ENCODE measurements at places on chromosomes 7 and 10.

GRCh38 chr10:92291921-92292845 is 1.2 kb downstream of the MARCHF5 start:
- DNase-seq, result peak; percentile 37

DNA sequence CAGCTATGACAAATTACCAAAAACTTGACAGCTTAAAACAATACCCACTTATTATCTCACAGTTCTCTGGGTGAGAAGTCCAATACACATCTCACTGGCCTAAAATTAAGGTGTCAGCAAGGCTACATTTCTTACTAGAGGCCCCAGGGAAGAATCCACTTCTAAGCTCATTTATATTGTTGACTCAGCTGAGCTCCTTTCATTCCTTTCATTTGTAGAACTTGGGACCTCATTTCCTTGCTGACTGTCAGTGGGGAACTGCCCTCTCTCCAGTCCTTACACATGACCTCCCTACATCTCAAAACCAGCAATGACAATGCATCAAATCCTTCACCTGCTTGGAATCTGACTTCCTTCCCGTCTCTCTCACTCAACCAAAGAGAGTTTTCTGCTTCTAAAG is 240.3 kb downstream of the IPMK start:
- no peak for DNase-seq

DNA sequence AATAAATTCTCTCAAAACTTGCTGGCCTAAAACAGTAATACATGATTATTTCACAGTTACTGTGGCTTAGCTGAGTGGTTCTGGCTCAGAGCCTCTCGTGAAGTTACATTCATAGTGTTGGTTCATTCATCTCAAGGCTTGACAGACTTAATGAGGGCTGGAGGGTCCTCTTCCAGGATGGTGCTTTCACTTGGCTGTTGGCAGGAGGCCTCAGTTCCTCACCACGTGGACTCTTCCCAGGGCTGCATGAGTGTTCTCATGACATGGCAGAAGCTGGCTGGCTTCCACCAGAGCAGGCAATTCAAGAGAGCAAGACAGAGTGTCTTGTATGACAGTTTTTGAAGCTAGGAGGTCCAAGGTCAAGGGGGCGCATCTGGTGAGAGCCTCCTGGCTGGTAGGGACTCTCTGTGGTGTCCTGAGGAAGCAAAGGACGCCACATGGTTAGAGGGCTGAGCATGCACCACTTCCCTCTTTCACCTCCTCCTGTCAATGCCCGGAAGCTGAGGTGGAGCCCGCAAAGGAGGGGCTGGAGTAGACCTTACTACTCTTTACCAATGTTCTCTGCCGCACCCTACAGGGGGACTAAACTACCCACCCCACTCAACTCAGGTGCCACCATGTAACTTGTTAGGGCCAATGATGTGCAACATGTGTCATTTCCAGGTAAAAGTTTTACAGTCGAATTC is 58.2 kb upstream of the YAE1 start:
- no peak for DNase-seq

DNA sequence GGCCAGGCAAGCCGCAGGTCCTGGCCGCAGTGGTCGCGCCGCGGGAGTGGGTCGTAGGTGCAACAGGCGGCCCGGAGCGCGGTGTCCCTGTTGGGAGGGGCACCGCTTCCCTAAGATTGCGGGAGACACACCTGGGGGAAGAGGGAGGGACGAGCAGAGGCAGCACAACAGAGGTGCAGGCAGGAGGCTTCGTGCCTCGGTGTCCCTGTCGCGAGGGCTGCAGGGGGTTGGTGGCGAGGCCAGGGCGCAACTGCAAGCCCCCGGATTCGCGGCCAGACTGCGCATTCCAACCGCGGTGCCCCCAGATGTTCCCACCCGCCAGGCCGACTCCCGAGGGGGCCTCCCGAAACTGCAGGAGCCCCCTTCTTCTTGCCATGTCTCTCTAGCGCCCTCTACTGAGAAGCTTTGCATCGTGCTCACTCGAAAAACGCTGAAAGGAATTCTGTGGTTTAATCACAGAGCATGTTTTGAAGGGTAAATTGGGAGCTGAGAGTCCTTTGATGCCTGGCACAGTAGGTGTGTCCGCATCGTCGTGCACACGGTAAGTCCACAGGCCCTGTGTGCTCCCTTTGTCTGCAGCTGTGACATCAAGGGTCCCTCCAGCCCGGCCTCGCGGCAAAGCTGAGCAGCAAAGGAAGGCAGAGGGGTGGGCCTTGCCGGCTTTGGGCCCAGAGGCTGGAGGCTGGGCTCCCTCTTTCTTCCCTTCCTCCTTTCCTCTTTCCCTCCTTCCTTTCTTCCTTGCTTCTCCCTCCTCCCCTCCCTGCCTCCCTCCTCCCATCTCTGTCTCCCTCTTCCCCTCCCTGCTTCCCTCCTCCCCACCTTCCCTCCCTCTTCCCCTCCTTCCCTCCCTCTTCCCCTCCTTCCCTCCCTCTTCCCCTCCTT is 6.2 kb upstream of the MBL2 start:
- peak; percentile 0 for DNase-seq

DNA sequence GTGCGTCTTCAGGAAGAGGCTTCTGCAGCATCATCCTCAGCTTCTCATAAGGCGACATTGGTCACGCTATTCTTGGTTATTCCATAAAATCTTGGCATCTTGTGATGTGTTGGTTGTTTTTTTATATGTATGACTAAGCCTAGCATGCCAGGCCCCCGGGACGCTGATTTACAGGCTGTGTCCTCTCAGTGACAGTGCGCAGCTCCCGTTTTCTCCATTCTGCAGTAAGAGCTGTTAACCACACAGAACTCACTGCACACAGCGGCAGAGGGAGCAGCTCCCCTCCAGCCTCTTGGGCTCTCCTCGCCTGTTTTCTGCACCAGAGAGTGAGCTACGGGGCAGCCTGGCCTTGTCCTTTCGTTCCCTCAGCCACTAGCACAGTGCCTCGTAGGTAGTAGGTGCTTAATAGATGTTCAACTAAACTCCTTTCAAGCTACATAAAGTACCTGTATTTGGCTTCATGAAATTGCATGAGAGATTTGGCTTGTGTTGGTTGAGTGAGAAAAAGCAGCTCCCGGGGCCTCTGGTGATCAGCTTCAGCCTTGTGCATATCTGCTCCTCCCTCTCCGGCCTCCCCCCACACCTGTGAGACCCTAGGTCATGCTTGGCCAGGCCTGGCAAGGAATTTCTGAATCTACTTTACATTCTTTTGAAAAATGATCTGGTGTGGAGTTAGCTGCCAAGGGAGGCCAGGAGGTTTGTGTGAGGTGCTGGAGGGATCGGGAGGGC is 116.2 kb downstream of the WDR37 start:
- DNase-seq, result no peak

- no peak for DNase-seq
Measured at GRCh38 chr10:88987243-88987725, 3.3 kb upstream of the FAS start.

GRCh38 chr10:3350617-3351258 is 178.2 kb upstream of the PITRM1 start:
- no peak for DNase-seq

DNA sequence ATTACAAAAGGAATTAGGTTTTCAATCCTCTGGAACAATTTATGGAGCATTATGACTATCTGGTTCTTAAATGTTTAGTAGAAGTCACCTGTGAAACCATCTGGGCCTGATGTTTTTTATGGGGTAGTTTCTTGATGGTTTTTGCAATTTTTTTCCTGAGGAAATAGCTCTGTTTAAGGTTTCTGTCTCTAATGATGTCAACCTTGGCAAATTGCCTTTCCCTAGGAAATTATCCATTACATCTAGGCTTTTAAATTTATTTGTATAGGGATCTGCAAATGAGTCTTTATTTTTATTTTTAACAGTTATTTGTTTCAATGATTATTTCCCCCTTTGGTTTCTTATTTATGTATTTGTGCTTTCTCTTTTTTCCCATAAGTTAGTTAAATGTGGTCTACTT is 222.8 kb downstream of the GALNT17 start:
- DNase-seq, result no peak

- no peak for DNase-seq
Measured at GRCh38 chr10:1119027-1119426, 62.8 kb downstream of the WDR37 start.

DNA sequence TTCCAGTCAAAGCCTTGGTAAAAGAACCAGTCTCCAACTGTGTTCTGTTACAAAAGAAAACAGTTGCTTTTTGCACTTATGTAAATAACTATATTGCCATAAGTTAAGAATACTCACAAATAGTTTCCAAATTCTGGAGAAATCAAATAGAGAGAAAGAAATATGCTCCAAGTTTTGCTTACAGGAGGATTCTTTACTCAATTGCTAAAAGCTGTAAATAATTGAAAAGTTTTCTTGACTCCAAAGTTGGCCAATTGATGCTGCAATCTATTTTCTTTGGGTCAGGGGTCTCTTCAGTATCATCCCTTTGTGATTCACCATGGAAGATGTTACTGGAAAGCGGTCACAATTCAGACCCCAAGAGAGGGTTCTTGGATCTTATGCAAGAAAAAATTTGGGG is 36.0 kb downstream of the NEURL1 start:
- no peak for DNase-seq

- DNase-seq, result no peak
Measured at GRCh38 chr7:101717628-101718357, 88.7 kb upstream of the MYL10 start.

- no peak for DNase-seq
Measured at GRCh38 chr7:24017519-24017918, 266.5 kb upstream of the NPY start.

DNA sequence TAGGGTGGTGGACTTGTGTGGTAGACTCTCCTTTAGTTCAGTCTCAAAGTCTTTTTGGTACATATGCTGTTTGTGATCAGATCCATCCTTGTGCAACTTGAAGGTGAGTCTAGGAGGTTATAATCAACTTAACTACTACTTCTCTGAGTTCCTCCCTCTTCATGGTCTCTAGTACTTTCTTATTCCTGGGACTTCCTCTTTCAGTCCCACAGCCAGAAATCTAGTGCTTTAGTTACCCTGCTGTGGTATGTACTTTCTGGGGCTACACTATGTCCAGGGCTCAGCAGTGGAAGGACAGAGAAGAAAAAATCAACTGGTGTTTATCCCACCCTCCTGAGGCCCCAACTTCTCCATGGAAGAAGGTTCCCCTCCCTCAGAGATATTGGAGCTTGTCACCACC is 19.4 kb upstream of the ATAD1 start:
- no peak for DNase-seq

DNA sequence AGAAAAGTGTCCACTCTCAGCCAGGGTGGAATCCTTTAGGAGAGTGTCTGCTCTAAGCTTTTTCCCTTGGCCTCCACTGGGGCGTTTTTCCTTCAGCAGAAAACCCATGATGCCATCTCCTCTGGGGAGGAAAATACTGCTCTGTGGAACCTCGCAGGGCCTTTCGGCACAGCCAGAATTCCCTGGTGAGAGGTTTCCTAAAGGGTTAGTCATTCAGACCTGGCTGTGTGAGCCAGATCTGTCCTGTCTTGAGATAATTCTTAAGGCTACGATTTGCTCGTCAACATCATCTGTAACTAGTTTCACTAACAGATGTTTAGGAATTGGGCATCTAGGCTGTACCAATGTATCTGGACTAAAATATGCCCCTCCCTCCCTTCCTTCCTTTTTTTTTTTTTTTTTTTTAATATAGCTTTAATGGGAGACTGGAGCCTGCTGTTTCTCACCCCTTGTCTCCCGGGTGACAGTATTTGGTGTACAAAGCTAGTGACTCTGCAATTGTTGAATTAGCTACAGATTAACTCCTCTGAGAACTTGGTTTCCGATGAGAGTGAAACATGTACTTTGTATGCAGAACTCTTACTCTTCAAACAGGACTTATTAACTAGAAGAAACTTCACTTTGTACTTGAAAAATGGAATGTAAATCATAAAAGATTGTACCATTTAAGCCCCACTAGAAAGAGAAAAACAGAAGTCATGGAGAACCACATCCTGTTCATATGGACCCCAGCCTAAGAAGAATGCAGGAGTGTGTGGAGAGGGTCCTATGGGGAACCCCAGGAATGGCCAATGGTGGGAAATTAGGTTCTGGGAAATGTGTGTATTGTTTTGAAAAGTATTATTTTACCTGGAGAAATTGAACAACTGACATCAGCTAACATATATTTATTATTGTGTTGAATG is 230.9 kb downstream of the CAMK1D start:
- DNase-seq, result peak; percentile 27

DNA sequence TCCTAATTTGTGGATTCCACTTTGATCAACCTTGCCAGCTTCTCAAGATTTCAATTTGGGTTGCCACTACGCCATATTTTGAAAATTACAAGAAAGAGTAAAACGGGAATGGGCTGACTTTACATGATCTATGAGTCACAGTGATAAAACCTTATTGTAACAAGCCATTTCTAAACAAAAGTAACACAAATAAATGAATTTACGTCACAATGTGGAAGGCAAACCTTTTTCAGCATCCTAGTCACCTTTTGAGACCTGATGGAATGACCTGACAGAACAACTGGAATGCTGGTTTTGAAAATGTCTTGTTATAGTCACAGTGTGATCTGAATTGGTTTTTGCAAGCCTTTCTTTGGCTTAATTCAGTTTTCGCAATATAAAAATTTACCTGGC is 85.9 kb downstream of the CDK6 start:
- DNase-seq, result no peak

GRCh38 chr7:20696002-20696605 is 80.6 kb downstream of the ABCB5 start:
- no peak for DNase-seq

- DNase-seq, result no peak
Measured at GRCh38 chr10:18157881-18158280, 17.7 kb downstream of the CACNB2 start.

GRCh38 chr7:157674027-157674714 is 337.4 kb downstream of the DNAJB6 start:
- no peak for DNase-seq

DNA sequence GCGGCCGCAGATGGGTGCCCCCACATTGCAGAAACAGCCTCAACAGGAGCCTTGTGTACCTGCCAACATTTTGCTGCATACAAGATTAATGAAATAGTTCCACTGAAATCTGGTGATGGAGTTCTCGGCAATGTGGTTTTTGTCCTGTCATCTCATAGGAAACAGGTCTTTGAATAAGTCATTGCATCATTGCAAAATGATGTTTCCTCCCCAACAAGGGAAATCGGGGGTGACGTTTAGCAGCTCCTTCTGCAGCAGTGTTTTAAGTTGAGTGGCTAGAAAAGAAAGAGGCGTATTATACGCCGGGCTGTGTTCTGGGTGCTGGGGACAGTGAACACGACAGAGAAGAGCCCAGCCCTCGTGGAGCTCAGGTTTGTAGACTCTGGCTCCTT is 177.0 kb downstream of the PRKAG2 start:
- no peak for DNase-seq

DNA sequence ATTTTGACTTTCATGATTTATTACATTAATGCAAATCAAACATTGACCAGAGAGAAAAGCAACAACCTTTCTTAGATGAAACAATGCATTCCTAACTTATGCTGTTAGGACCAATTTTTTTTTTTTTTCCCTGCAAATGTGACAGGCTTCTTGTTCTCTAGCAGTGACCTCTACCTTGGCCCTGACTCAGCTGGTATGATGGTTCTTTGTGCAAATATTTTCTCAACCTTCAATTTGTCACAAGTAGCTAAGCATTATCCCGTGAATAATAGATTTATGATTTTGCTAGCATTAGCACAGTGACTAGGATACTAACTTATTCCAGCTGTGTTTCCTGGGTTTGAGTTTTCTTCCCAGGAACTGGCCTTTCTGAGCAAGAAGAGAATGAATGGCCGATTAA is 64.9 kb downstream of the PPP1R9A start:
- DNase-seq, result peak; percentile 9

GRCh38 chr10:69068549-69068948 is 19.4 kb upstream of the SRGN start:
- no peak for DNase-seq

All from NCI-H2081 (cell line).